ENCODE measurements at places on chromosomes 1 and 21.
A peak's percentile ranks its signal among the peaks of the same experiment; 100 is the strongest.

GRCh38 chr1:239840790-239841189 lies 250.9 kb upstream of the FMN2 start:
- no peak for DNase-seq

- no peak for DNase-seq
Observed at GRCh38 chr1:37281354-37281753, 193.0 kb upstream of the ZC3H12A start.

GRCh38 chr1:198528364-198528763 lies 12.1 kb downstream of the ATP6V1G3 start:
- peak; percentile 73 for DNase-seq

DNA sequence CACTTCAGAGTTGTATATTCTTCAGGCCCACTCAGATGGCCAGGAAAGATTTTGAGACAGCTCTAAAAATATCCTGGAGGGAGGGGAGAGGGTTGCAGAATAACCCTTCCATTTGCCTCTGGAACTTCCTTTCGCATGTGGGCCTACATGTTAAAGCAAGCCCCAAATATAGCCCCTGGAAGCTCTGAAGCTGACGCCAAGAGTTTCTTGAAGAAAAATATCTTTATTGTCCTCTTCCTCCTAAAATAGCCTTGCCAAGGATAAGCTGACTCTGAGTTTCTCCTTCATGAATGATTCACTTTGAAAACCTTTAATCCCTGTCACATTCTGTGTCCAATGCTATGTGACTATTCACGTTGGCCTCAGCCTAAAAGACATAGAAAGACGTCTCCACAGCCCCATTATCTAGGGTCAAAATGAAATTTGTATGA lies 6.4 kb downstream of the C1orf116 start:
- no peak for DNase-seq

GRCh38 chr1:245370905-245371581 lies 216.3 kb downstream of the KIF26B start:
- no peak for DNase-seq

- DNase-seq: no peak
Observed at GRCh38 chr21:42063571-42064521, 7.3 kb upstream of the UMODL1 start.

- DNase-seq: peak; percentile 17
Observed at GRCh38 chr1:65393347-65393746, 27.1 kb upstream of the LEPR start.

DNA sequence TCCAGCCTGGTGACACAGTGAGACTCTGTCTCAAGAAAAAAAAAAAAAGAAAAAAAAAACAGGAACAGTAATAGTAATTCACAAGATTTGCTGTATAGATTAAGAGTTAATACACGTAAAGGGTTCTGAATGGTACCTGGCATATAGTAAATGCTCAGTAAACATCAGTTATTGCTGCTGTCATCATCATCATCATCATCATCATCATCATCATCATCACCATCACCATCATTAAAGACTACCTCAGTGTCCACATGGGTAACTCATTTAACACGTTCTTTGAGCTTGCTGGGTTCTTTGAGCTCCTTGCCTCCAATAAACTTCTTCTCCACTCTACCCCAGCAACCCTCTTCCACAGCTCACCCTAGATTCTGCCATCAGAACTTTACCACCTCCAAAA lies 55.0 kb downstream of the KIAA0319L start:
- DNase-seq: no peak

GRCh38 chr1:10210841-10211804 lies 753 bp downstream of the KIF1B start:
- DNase-seq: peak; percentile 88

GRCh38 chr1:156815307-156815826 lies 1.3 kb downstream of the SH2D2A start:
- peak; percentile 34 for DNase-seq

DNA sequence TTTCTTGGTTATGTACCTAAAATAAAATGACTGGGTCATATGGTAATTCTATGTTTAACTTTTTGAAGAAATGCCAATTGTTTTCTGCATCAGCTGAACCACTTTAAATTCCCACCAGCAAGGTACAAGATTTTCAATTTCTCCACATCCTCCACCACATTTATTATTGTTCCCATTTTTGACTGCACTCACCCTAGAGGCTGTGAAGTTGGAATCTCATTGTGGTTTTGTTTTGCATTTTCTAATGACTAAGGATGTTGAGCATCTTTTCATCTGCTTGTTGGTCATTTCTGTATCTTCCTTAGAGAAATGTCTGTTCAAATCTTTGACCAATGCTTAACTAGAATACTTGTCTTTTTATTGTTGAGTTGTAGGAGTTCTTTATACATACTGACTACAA lies 72.5 kb downstream of the ASTN1 start:
- DNase-seq: no peak

DNA sequence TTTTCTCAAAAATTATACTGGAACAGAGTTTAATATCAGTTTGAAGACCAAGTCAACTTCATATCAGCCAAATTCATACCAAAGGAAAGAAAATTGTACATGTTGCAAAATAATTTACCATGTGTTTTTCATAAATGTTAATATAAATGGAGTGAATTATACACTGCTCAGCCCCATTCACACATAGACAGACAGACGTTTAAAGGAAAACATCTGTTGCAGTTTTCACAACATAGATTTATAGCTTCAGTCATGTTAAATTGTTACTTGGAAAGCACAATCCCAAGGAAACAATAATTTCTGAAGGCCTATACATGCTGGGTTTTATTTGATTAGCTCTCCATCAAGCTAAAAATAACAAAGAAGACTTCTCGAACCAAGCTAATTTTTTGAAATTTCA lies 27.8 kb upstream of the HYI start:
- no peak for DNase-seq

GRCh38 chr1:40141878-40142535 lies 19.2 kb upstream of the RLF start:
- no peak for DNase-seq

DNA sequence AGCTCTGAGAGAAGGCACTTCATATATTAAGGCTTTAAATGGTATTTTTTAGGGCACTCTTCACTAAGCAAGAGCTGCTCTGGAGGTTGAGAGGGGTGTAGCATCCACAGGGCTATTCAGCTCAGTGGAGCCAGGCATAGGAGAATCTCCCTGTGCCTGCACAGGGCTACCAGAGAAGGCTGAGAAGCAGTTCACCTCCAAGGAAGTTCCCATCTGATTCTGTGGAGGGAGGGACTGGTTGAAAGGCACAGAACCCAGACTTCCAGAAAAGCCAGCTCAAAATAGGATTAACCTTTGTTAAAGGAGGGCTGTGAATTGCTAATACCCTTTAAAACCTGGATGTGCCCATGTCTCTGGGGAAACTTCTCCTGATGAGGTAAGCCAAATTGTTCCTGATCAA lies 304.5 kb downstream of the TTLL7 start:
- DNase-seq: no peak

- DNase-seq: peak; percentile 25
Observed at GRCh38 chr1:25664357-25665199, 48.0 kb downstream of the MAN1C1 start.

GRCh38 chr1:173864179-173864867 lies 3.5 kb downstream of the GAS5 start:
- no peak for DNase-seq

DNA sequence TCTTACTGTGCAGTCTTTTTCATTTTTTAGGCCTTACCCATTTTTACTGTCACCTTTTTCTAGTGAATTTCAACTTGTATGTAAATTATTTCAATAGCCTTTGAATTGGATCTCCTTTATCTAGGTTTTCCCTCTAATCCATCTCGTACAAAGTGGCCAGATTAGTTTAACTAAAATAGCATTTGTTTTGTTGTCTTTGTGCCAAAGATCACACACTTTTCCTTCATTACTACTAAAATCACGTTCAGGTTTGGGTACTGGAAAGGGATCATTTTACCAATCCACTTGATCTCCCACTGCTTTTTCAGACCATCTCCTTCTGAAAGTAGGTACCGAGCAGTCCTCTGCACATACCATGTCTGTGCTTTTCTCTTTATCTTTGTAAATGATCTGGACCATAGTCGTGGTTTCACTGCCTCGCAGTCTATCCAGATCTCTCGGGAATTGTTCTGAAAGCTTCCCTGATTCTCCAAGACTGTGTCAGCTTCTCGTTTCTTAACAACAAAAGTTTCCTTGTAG lies 20.1 kb downstream of the KDM1A start:
- peak; percentile 14 for DNase-seq

DNA sequence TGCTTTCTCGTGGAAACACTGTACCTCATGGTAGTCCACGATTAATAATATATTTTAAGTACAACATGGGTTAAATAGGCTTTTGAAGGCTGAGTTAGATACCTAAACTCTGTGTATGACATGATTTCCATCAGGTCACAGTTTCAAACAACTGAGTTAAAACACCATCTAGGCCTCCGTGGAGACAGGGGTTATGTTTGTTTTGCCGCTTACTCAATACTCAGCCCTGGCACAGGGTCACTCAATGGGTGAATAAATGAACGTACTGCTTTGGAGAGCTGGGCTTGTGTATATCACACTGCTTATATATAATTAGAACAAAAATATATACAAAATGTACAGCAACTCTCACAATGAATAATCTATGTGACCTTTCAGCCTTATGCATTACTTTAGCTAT lies 72.5 kb downstream of the PLPPR5 start:
- no peak for DNase-seq

DNA sequence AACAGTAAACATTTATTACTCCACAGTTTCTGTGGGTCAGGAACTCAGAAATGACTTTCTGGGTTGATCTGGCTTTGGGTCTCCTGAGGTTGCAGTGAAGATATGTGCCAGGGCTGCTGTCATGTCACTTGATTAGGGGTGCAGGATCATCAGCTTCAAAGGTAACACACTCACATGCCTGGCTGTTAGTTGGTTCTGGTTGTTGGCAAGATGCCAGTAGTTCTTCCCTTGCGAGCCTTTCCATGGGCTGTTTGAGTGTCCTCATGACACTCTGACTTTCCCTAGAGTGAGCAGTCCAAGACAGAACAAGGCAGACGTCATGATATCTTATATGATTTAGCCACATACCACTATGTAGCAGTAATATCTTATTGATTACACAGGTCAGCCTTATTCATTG lies 1.8 kb downstream of the SWT1 start:
- DNase-seq: no peak

GRCh38 chr1:23400324-23401114 lies 24.0 kb downstream of the TCEA3 start:
- DNase-seq: no peak

DNA sequence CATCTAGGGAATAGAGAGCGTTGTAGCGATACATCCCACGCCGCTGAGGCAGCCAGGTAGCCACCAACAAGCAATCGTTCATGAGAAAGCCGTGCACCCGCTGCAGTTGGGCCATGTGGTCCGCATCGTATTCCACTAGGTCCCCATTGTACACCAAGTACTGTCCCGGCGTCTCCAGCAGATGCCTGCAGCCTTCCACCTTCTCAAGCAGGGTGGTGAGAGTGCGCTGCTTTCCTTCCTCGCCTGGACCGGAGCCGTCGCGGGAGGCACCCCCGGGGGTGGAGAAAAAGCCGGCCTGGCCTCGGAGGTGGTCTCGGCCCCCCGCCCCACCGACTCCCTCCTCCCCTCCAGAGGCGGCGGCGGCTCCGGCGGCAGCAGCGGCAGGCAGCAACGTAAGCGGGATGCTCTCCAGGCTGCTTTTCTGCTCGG lies 595 bp downstream of the EXOC8 start:
- DNase-seq: no peak

DNA sequence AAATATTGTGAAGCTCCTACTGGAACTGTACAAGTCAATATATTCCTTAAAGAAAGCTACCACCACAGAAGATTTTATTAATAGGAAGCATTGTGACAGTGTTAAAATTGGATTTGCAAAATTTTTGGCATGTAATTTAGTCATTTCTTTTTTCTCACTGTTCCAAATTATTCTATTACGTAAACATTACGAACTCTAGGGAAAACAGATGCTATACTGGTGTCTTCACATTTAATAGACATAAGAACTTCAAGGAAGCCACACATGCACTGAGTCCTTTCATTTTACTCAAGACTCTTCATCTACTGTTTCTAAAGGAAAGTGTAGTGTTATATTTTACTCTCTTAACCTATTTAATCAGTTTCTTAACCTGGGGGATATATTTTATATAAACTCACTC lies 135.4 kb downstream of the HMCN1 start:
- DNase-seq: no peak

GRCh38 chr1:77991638-77992037 lies 12.8 kb upstream of the FUBP1 start:
- no peak for DNase-seq

DNA sequence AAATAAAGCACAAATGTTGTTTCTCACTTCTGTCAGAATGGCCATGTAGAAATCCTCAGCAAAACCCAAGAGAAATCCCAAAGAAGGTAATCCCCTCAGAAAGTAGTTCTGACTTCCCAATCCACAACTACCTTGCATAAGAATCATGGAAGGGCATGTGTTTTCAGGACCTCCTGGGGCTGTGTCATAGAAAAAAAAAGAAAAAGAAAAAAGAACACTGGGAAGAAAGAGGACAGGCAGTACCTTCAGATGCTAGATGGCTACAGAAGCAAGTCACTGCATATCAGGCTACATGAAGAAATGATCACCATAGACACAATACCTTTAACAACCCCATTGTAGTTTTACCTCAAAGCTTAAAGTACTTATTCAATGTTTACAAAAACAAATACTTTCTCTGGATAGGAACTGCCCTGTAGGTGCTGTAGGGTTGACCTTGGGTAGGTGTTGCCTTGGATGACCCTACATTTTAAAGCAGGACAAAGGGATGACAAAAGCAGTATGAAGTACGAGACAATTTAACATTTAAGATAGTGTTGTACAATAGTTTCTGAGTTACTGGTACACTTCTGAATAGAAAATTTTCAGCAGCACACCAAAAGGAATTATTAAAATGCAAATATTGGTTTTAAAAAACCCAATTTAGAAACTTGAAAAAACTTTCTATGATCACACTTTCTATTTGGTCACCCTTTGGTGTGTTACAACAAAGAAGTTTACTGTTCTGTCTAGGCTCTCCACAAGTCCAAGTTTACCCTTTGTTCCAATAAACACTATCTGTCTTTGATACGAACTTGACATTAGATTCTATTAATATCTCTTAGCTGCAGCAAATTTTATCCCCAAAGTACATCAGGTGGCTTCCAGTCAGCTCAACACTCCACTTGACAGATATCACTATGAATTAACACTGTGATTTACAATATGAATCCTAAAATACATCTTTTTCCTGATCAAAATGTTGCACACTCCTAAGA lies 5.0 kb downstream of the TRIT1 start:
- no peak for DNase-seq

GRCh38 chr1:911875-912739 lies 11.6 kb upstream of the SAMD11 start:
- DNase-seq: no peak

- DNase-seq: no peak
Observed at GRCh38 chr1:55898181-55898580, 681.2 kb downstream of the PLPP3 start.

DNA sequence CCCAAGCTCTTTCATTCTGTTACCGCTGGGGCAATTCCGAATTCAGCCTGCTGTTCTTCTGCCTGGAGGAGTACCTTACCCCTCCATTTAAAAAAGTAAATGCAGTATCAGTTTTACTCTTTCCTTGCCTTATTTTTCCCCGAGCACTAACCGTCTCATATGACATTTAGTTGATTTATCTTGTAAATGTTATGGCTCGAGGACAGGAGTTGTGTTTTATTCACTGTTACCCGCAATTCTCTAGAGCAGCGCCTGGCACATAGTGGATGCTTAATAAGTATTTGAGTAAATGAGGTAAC lies 425 bp upstream of the TADA1 start:
- DNase-seq: no peak

Data from endothelial cell of umbilical vein (primary cell).